ENCODE measurements at places on chromosomes 16 and 17.

DNA sequence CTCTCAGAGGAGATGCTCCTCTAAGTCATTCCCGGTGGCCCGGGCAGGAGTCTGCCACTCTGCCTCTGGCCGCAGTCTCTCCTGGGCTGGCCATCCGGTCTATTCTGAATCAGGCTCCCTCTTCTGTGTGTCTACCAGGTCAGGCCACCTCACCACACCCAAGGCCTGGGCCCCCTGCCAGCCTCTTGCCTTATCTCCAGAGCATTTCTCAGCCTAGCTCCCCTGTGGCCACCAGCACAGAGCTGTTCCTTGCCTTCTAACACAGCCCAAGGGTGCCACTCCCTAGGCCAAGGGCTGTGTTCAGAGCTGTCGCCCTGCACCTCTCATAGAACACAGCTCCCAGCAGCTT lies 55.3 kb downstream of the MYO18A start:
- no peak for DNase-seq

DNA sequence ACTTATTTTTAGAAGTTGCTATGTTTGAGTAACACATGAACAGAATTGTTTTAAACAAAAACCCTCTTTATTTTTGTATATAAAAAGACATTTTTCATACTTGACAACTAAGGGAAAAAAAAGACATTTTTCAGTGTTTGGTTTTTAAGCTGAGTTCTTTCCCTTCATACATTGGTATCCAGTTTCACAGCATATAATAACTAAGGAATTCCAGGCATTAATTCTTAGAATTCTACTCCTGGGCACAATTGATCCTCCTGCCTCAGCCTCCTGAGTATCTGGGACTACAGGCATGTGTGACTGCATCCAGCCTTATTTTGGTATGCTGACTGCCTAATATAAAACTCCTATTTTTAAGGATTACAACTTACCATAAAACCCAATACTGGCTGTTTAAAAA lies 8.4 kb downstream of the FBXO47 start:
- DNase-seq = no peak

GRCh38 chr16:51392521-51393187 lies 241.6 kb upstream of the SALL1 start:
- DNase-seq = no peak

DNA sequence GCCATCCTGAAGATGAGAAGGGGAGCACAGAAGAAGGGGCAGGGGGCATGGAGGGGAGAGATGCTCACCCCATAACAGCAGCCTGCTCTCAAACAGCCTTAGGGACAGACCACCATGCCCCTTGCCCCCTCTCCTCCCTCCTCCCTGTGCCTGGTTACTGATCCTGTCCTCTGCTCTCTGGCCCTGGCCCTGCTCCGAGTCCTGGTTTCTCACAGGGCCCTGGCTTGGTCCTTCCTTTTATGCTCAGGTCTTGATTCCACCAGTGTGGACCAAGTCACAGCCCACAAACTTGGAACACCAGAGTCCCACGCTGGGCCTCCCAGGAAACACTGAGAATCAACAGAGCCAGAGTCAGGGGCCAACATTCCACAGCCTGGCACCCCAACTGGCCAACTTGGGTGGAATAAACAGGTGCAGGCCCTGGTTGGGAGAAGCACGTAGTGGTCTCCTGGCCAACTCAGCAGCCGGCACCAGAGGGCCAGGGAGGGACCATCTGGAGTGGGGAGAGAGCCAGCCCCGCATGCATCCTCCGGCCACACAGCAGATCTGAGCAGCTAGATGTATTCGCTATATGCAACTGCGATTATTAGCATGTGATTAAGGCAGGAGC lies 44.9 kb upstream of the CDC42EP4 start:
- DNase-seq = no peak

GRCh38 chr16:88005181-88005581 lies 53.9 kb downstream of the BANP start:
- no peak for DNase-seq

GRCh38 chr16:15650698-15651171 lies 690 bp downstream of the NDE1 start:
- DNase-seq = peak; percentile 19

Data from HEK293T (cell line).